ENCODE measurements at places on chromosomes 1 and 21.

GRCh38 chr1:189027512-189027911 is 1450.2 kb downstream of the BRINP3 start:
- no peak for DNase-seq

DNA sequence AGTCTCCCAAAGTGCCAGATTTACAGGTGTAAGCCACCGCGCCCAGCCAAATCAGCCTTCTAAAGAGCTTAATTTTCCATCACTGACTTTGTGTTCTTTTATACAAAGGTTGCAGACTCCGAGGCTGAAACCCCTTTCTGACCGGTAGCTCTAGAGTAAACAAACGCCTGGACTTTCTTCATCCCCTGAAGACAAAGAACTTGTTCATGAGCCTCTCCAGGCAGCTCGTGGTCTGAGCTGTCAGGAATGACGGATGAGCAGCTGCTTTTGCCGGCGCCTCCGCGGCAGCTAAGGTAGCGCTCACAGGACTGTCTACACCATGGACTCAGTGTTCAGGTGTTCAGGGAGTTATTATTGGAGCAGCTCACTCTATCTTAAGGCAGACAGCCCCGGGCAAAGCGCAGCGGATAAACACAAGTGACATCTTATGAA is 128.5 kb upstream of the ERRFI1 start:
- DNase-seq = no peak

- no peak for DNase-seq
Observed at GRCh38 chr1:17213148-17213781, 8.3 kb downstream of the PADI1 start.

DNA sequence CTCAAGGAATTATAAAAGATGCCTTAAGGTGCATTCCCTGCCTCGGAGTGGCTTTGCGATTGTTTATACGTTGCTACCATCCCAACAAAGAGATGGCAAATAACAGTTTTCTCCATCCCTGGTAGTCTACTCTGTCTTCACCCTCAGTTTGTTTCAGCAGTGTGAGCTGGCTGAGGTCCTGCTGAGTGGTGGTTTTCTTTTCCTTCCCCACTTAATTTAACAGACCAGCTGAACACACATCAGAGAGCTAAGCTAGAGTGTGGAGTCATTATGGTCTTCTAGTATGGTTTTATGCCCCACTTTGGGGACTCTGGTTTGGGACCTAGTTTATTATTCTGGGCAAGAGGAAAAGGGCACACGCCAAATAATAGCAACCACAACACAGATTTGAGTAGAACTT is 2.2 kb downstream of the PIGV start:
- DNase-seq = no peak

- no peak for DNase-seq
Observed at GRCh38 chr1:113784104-113784779, 25.0 kb upstream of the PHTF1 start.

DNA sequence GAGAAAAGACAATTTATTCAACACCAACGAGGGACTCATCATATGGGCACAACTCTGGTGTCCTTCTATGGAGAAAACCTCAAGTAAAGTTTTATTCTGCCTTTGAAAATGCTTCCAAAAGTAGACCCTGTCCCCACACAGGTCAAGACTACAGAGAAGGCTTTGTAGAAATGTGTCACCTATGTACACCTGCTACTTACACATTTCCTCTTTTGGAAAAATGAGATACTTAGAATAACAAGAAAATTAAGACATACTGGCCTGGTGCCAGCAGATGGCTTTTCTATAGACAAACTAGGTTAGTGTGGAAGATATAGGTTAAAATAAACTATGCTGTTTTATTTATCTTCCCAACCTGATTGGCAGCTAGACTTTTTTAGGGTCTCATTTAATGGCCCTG is 13.6 kb downstream of the POGK start:
- no peak for DNase-seq

DNA sequence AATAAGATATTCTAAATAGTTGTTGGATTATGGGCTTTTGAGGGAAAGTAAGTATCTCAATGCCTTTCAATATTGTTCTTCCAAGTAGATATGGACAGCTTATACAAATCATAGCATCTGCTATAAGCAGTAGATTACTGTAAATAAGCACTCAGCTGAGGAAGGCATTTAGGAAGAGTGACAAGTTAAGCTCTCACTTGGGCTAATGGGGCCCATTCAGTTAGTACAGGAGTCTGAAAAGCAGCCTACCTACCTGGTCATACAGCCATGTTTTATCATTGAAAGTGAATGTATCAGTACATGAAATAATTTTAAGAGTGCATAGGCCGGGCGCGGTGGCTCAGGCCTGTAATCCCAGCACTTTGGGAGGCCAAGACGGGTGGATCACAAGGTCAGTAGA is 73.1 kb downstream of the APP start:
- DNase-seq = no peak

DNA sequence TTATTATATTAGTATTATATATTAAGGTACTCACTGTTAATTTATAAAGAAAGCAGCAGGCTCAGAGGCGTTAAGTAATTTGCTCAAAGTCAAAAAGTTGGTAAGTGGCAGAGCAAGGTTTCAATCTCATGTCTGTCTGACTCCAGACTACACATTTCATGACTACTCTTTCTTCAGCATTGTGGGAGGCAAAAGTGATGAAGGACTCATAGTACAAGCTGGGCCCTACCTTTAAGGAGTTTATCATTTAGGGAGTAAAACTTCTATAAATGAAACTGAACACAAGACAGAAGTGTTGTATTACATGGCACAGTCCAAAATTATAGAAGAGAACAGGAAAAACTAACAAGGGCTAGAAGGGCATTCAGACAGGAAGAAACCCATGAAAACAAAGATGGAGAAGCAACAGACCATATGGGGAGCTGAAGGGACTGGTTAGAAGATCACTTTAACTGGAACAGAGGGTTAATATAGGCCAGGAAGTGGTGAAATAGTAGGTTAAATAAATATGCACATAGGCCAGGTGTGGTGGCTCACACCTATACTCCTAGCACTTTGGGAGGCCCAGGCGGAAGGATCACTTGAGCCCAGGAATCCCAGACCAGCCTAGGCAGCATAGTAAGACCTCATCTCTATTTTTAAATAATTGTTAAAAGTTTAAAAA is 11.5 kb downstream of the SORT1 start:
- no peak for DNase-seq

GRCh38 chr21:39016740-39017315 is 166.4 kb downstream of the PSMG1 start:
- DNase-seq = no peak

DNA sequence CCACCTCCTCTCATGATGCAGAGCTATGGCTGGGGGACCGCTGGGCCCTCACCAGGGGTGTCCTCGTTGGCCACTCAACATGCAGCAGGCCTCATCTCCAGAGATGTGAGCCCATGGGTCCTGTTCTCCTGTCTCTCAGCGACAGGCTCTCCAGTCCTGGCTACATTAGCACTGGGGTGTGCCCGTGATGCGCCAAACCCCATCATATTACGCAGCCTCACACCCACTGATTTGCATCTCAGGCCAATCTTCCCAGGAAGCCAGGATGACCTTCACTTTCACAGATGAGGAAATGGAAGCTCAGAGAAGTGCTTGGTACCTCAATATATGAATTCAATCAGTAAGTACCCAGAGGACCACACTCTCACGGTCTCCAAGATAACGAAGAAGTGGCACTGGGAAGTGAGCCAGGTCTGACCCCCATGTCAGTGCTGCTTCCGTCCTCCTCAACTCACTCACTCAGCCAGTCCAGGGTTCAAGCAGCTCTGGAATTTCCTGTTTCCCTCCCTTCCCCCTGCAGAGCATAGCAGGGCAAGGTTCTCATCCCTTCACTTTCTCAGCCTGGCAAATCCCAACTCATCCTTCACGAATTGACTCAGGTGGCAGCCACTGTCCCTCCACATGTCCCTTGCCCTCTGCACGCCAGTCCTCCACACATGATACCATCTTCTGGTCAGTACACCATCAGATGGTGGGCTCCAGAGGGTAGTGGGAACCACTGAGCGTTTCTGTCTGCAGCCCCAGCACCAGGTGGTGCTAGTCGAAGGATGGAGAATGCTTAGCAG is 28.9 kb upstream of the EVA1B start:
- no peak for DNase-seq

DNA sequence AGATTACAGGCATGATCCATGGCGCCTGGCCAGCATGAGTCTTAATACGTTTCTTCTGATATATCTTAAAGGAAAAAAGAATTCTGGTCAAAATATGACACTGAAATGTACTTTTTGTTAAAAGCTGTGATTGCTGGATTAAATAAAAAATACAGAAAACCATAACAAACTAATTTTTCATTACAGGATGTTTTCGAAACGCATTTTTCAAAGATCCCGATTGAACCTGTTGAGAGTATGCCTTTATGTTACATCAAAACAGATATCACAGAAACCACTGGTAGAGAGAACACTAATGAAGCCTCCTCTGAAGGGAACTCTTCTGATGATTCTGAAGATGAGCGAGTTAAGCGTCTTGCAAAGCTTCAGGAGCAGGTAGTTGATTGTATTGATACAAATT is 30.2 kb downstream of the BRDT start:
- DNase-seq = no peak

DNA sequence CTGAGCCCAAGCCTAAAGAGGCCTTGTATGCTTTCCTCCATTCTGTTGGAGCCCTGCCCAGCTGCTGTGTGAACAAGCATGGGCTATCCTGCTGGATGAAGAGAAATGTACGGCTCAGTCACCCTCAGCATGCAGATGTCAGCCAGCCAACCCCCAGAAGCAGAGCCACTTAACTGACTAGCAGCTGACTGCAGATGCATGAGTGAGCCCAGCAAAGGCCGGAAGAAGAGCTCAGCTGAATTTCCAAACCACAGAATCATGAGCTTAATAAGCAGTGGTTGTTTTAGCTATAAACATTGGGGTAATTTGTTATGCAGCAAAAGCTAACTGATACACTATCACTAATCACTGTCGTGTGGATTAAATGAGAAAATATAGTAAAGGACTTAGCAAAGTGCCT is 39.0 kb downstream of the FOXO6 start:
- DNase-seq = peak; percentile 63

DNA sequence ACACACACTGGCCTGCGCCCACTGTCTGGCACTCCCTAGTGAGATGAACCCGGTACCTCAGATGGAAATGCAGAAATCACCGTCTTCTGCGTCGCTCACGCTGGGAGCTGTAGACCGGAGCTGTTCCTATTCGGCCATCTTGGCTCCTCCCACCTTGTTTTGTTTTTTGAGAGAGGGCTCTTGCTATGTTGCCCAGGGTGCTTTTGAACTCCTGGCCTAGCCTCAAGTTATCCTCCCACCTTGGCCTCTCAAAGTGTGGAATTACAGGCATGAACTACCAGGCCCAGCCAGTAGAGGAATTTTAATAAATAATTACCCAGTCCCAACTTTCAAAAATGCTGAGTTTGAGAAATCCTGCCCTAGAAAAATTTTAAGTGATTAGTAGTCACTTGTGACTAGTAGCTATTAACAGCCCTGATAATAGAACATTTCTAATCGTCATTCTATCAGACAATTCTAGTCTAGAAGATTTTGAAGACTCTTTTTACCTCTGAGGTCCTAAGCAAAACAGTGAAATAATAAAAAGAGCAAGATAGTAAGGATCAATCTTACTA is 30.9 kb upstream of the SLC35D1 start:
- DNase-seq = no peak

DNA sequence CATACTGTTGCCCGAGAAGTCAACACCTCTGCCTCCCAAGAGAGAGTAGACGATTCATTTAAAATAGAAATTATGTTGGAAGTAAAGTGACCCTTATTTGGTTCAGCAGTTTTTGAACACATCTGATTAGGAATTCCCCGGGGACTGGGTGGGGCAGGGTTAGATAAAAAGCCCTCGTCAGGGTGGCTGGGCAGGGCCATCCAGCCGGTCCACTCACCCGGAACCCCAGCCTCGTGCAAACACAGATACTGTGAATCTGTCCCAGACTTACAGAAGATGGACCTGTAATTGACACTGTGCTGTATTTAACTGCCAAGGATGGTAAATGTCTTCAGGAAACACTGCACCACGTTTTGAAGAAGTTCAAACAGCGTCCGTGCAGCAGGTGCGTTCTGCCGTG is 63.7 kb downstream of the PRDM16 start:
- DNase-seq = no peak

- DNase-seq = no peak
Observed at GRCh38 chr1:99784143-99784542, 17.7 kb upstream of the FRRS1 start.

DNA sequence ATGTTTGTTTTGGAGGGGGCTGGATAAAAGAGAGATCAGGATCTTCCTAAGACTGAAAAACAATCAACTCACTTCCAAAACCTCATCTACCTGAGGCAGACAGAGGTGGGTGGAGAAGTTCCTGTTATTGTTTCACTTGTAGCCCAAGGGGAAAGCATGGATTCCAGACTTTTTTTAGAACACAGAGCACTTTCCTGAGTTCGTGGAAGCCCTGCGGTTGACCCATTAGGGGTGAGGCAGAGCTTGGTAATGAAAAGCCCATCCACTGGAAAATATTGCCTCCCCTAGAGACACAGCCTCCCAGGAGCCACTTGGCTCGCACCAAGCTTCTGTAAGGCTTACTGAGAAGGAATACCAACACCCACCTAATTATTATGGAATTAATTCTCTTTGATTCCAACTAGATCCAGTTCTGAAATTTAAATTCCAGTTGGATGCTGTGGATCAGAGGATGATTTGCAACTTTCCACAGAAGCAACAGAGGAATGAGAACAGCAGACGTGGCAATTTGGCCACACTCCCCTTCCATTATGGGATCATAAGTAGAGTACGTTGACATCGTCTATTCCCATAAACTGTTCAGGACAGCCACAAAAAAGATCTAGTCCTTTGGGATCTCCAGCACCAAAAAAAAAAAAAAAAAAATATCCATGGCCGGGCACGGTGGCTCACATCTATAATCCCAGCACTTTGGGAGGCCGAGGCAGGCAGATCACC is 4.1 kb upstream of the PEF1 start:
- DNase-seq = no peak

DNA sequence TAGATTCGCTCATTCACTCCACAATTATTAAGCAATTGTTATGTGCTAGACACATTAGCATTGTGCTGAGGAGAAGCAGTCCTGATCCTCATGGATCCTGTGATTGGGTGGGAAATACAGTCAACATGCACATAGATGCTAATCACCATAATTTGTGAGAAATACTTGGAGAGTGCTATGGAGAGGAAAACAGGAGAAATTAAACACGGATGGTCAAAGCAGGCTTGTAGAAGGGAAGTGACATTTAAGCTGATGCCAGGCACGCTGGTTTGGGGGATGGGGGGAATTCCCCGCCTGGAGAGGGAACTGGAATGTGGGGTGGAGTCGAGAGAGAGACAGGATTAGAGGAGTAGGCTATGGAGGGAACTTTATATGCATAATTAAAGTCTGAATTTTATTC is 52.2 kb upstream of the L1TD1 start:
- no peak for DNase-seq

GRCh38 chr1:29712284-29712651 is 475.9 kb downstream of the PTPRU start:
- DNase-seq = no peak

DNA sequence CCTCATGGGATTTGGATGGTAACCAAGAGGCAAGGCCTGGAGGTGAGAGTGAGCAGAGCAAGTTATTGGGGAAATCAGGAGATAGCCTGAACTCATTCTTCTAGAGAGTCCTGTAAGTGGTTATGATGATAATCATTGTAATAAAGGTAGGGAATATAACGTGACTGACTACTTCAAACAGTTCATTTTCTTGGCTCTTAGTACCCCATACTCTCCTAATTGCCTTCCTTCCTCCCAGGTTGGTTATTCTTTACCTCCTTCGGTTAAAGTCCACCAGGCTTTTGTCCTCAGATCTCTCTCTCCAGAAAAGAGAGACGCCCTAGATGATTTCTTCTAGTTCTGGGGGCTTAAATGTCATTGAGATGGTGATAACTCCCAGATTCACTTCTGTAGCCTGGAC is 35.3 kb downstream of the KIF1B start:
- no peak for DNase-seq

GRCh38 chr1:8822373-8823294 is 5.2 kb upstream of the RERE start:
- peak; percentile 44 for DNase-seq

All from NCI-H1694 (cell line).